NCI-H82 (cell line): ENCODE measurements at places on chromosomes 4 and X.

- DNase-seq = no peak
Observed at GRCh38 chr4:947491-947971, 15.3 kb downstream of the TMEM175 start.

DNA sequence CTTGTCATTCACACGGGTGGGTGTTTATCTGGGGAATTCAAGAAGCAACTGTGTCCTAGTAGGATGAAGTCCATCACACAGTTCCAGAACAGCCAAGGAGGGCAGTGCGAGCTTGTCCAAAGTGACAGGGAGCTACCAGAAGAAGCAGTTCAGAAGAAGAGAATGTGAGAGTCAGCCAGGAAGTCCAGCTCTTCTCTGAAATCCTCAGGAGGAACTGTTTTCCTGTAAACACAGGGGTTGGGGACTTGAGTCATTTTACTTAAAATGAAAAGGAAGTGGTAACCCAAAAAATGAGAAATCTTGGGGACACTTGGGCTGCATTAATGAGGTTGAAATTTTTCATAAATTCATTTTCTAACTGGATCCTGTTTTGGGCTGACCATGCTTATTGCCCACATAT, 8.2 kb upstream of the TLR10 start:
- no peak for DNase-seq

DNA sequence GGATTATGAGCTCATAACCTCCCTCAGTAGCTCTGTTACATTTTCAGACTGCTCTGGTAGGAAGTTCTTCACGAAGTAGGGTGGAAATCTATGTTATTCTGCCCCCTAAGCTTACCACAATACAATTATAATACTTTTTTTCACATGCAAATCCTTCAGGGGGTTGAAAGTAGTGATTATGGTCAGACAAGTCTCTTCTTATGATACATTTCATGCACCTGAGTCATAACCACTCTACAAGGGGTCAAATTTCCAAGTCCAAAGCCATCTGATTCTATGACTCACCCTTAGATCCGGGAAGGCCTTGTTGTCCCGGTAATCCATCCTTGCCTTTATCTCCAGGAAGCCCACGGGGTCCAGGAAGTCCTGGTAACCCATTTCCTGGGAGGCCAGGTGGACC, 95.2 kb downstream of the ATG4A start:
- no peak for DNase-seq

DNA sequence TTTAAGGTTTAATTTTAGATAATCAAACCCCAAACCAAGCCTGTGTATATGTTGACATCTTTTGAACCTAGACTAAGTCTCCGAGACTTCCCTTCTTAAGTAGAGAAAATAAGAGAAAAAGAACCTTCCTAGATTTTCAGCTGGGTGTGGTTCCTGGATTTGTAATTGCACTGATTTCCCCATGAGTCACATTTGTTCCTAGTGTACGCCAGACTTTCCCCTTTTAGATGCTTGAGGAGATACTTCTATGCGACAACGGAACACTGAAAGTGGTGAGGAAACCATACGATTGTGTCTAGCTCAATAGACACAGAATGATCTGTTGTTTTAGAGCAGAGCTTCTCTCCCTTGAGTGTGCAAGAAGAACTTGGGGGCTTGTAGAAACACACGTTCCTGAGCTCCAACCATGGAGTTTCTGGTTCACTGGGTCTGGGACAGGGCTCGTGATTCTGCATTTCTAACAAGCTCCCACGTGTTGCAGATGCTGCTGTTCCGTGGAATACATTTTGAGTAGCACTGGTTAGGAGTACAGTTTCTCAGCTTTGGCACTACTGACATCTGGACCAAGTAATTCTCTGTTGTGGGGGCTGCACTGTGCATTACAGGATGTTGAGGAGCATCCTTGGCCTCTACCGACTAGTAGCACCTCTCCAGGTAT, 87.1 kb downstream of the AMELX start:
- DNase-seq = no peak

GRCh38 chrX:125953814-125954213, 212.3 kb downstream of the DCAF12L2 start:
- no peak for DNase-seq
